ENCODE measurements at places on chromosomes 2 and 18.
A peak's percentile ranks its signal among the peaks of the same experiment; 100 is the strongest.

DNA sequence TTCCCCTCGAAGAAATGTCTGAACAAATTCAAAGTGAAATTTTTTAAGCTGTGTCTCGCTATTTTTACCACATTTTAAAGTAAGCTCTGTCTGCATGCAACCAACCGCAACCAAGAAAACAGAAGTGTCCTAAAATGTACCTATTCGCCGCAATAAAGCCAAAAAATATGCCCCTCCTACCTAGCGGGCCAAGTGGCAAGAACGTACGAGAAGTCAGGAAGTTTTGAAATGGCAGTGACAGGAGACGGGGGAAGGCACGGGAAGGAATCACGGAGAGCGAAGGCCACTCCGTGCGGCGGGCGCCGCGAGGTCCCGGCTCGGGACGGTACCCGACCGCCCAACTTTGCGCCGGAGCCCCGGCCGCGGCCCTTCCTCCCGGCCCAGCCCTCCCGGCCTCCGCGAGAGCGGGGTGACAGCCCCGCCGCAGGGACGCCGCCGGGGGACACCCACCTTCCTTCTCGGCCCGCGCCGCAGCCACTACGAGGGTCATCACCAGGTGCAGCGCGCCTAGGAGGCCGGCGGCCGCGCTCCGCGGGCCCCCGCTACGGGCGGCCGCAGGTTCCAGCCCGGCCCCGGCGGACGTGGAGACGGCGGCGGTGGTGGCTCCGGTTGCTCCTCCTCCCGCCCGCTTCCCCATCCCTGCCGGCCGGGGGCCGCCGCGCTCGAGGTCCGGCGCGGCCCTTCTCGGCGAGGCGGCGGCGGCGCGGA, 568 bp downstream of the TMEM131 start:
- DNase-seq: no peak

DNA sequence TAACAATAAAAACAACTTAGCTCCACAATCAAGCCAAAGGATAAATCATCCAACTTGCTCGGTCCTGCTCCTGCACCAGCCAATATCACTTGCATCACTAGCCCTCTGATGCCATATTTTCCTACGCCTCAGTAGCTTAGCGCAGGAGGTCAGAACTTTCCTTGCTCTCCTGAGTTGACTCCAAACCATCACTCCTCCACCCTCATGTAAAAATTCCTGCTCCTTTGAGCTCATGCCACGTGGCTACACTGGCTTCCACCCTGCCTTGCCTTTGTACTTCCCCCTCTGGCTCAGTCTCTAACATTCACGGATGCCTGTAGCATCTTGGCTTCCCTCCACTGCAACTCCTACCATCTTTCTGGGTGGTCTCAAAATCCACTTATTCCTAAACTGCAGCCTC, 25.2 kb downstream of the AAK1 start:
- no peak for DNase-seq

DNA sequence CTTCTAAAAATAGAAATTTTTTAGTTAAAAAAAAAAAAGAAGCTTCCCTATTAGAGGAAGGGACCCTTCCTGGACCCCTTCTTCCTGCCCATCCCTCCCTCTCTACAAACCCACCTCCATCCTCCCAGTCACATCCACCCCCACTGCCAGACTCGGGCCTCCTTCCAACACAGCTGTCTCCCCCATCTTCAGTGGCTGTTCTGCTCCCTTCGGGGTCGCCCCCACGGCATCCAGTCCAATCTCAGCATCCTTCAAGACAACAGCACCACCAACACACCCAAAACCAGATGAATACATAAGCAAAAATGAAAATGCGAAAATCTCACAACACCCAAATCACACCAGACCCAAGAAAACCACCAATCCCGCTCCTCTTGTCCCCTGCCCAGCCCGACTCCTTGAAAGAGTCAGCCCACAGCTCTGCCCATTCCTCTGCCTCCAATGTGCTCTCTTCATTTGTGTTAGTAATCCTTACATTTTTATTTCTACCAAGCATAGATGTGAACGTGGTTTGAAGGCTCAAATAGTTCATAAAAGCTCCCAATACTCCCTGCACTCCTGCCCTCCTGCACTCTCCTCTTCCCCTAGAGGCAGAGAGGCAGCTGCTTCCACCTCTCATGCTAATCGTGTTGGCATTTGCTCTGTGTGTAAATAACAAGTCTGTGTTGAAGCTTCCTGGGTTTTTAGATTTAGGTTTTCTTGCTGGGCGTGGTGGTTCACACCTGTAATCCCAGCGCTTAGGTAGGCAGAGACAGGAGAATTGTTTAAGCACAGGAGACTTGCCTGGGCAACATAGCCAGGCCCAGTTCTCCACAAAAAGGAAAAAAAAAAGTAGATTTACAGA, 37.0 kb downstream of the MAL start:
- DNase-seq: no peak

DNA sequence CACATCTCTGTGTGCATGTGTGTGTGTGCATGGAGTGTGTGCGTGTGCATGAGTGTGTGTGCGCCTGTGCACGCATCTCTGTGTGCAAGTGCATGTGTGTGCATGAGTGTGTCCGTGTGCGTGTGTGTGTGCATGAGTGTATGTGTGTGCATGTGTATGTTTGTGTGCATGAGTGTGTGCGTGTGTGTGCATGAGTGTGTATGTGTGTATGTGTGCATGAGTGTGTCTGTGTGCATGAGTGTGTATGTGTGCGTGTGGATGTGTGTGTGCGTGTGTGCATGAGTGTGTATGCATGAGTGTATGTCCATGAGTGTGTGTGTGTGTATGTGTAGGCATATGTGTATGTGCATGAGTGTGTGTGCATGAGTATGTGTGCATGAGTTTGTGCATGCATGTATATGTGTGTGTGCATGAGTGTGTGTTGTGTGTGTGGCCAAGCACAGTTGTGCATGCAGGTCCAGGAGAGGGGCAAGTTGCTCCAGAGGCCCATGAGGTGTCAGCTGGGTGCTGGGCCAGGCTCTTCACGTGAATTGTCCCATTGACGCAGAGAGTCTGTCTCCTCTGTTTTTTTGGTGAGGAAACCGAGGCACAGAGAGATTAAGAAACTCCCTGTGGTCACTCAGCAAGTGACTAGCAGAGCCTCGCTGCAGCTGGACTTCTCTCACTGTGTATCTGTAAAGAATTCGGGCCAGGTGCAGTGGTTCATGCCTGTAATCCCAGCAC, 75.5 kb downstream of the ASB1 start:
- no peak for DNase-seq

GRCh38 chr2:153230977-153231376, 247.6 kb downstream of the RPRM start:
- no peak for DNase-seq

DNA sequence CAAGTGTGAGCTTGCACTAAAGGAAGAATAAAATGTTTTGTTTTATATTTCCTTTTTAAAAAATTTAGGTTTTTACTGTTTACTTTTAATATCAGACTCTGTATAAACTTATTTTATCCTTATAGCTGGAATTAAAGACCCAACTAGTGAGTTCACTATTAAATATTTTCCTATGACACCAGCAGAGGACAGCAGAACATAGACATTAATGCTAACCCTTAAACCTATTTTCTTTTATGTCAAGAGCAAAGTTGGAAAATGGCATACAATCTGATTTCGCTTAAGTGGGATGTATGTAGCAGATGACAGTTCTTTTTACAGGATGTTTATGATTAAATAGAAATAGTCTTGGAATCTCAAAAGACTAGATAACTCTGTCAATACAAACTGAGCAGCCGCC, 188.2 kb upstream of the XIRP2 start:
- DNase-seq: peak; percentile 12

DNA sequence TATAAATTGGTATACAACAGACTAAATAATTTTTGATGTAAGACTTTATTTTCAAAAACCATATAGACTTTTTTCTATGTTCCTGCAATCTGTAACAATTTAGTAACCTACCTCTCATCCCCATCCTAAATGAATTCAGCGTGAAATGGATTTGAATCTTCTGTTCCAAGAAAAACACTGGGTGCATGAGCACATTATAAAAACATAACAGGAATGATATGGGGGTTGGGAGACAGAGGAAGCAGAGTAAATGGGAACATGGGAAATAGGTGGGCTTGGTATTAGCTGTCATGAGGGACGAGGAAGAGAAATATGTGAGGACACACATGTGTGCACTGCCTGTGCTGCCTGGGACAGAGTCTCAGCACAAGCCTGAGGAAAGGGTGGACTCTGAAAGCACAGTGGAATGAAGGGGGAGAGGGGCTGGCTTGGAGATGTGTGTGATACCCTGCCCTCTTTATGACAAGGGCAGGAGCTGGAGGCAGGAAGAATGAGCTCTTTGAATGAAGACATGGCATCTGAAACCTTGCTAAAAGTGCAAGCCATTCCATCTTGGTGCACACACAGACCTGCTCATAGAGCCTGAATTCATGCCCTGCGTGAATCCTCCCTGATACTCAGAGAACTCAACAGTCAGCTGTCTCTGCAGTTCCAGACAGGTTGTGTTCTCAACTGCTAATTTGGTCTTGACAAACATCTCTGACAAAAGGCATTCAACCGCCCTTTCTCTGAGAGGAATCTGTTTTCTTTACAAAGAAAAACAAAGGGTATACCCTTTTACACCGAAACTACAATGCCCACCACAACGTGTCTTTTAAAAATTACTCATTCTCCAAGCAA, 66.6 kb downstream of the EPB41L3 start:
- no peak for DNase-seq

DNA sequence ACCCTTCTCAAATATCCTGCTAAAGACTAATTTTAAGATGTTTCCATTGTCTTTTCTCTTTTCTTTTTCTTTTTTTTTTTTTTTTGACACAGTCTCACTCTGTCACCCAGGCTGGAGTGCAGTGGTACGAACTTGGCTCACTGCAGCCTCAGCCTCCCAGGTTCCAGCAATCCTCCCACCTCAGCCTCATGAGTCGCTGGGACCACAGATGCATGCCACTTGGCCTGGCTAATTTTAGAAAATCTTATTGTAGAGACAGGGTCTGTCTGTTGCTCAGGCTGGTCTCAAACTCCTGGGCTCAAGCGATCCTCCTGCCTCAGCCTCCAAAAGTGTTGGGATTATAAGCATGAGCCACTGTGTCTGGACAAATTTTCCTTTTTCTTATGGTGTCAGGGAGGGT, 167.5 kb downstream of the MCFD2 start:
- no peak for DNase-seq

DNA sequence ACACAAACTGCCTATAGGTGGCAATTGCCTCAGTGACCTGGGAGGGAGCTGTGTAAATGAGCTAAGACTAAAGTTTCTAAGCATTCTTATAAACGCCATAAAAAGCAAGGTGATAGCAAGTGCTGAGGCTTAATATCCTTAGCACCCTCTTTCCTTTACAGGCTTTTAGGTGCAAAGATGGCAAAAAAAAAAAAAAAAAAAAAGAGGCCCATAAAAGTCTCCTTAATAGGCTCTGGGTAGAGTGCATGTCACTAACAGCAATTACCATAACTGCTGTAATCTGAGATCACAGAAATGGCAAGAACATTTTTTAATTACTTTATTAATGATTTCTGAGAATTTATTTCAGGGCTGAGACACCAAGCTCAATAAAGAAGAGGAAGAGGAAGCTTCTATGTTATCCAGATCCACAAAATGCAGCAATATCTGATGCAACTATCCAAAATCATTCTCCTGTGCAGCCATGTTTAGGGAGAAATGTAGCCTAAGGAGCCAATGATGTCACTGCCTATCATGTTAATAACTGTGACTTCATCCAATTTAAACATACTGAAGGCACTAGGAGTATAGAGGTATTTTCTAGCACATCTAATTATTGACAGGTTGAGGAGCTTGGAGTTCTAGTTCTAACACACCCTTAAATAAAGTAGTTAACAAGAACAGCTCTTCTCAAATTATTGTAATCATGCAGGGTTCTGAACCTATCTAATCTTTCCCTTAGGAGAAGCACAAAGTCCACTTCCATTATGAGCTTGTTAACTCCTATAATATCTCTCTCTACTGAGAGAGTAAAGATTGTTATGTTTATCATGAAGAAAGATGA, 804.3 kb upstream of the ACVR2A start:
- no peak for DNase-seq

- DNase-seq: no peak
Measured at GRCh38 chr18:79221136-79221535, 151.9 kb downstream of the ATP9B start.

GRCh38 chr18:37701967-37702366, 136.4 kb upstream of the CELF4 start:
- DNase-seq: no peak

DNA sequence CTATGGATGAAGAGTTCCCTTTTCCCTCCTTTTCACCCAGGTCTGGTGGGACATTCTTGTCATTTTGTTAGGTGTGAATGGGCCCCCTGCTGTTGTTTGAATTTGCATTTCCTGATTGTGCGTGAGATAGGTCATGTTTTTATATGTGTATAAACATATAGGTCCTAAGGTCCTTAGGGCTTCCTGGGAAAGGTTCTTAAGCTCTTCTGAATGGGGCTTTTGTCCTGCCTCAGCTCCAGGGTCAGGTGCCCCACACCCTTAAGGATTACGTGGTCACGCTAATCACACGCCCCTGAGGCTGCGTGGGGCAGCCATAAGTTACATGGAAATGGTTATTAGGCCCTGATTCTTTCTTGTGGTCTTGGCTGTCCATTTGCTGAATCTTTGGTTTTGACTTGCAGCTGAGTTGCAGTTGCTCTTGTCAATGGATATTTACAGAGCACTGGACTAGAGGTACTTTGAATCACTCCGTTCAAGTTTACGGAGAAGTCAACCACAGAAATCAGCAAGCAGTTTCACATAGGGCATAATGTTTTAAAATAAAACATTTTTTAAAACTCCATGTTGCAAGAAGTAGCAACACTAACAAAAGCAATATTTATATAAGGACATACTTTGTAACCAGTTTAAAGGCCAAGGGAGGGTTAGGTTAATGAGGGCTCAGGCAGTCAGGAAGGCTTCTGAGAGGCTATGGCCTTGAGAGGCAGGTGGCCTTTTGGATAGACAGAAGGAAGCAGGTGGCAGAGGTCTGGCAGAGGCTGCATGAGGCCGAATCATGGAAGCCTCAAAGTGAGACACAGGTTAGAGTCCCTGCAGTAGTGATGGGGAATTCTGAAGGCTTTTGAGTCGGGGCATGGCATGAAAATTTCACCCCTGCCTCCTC, 24.2 kb downstream of the LIPG start:
- no peak for DNase-seq

GRCh38 chr2:230234845-230235244, 9.3 kb downstream of the SP140 start:
- no peak for DNase-seq

DNA sequence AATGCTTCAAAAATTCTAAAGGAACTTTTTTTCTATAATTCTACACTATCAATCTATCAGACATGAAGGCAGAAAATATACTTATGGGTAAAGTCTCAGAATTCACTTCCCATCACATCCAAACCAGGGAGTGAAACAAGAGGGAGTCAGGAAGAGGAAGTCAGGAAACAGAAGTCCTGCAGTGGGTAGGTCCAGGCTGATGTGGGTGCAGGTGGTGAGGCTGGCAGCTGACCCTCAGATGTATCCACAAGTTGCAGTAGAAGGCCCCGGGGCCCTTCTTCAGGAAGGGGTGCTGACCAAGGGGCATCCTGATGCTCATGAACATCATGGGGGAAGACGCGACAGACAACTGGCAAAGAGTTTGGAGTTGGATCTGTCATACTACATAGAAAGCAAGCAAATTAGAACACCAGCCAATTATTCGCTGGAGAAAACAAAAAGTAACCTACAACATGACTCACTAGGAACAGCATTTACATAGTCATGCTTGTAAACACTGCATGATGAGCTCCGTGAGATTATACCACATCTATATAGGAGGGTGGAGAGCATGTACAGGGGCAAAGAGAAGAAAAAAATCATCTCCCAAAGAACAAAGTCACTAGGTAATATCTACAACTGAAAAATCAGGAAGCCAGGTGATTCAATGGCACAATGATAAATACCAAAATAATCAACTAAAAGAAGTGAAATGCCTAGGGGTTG, 4.2 kb downstream of the UXS1 start:
- DNase-seq: peak; percentile 55
